A549 (cell line): ENCODE measurements at places on chromosomes 4 and X. TPM values are rescaled to one million over a fixed set of nuclear protein-coding genes. Genes with fewer than 3 reads are reported as not detected.

DNA sequence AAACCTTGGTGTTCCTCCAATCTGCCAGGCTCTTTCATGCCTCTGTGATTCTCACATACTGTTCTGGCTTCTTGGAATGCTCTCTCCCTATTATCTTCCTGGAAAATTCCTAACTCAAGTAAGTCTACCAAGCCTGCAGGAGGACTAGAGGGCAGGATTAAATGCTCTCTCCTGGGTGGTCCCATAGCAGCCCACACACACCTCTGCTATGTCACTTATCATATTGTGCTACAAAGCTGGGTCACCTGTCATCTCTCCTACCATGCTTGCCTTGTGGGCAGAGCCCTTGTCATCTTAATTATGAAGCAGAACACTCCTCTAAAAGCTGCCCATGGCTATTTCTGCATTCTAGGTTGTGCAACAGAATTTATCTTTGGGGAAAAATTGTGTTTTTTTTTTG is 344.5 kb upstream of the NOCT start:
- DNase-seq: no peak

DNA sequence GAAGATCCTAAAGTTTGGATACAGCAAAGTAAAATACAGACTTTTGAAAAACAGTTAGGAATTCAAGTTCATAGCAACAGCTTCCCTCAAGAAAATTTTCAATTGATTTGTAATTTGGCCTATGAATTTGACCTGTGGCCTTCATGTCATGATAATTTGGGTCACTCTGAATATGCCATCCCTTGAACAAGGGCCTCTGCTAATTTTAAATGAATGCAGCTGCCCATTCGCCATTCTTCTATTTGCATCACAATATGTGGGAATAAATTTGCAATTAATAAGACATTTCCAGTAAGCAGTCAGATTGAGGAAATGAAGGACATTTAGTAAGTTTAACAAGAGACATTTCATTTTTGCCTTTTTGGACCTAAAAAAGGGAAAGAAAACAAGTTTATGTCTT is 1.9 kb upstream of the REST start:
- DNase-seq: no peak

DNA sequence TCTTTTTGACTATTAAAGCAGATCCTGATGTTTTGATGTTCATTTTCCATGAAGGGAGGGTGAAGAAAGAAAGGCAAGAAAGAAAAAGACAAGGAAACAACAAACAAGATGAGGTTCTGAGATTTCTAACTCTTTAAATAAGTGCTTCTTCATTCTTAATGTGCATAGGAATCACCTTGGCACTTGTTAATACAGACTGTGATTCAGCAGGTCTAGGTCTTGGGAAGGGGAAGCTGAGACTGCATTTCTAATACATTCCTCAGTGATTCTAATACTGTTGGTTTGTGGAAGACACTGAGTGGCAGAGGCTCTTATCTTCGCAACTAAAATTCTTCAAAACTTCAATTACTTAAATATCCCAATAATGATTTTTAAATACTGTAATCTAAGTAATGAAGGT is 95.2 kb upstream of the NAP1L5 start:
- peak; percentile 3 for DNase-seq

DNA sequence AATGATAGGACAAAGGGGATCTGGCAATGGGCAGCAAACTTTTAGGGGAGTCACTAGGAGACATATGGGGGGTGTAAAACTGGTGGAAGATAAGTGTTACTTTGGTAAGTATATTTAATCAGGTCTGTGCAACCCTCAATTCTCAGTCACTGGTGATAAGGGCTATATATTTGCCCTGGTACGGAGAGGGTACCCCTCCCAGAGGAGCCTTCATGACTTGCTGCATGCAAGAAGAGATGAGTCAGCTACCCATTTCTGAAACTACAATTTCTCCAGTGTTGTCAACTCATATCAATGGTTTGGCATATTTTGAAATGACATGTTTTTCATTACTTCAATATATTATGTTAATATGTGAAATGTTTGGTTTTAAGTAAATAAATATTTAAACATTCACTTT is 14.3 kb downstream of the SMARCAD1 start:
- no peak for DNase-seq

DNA sequence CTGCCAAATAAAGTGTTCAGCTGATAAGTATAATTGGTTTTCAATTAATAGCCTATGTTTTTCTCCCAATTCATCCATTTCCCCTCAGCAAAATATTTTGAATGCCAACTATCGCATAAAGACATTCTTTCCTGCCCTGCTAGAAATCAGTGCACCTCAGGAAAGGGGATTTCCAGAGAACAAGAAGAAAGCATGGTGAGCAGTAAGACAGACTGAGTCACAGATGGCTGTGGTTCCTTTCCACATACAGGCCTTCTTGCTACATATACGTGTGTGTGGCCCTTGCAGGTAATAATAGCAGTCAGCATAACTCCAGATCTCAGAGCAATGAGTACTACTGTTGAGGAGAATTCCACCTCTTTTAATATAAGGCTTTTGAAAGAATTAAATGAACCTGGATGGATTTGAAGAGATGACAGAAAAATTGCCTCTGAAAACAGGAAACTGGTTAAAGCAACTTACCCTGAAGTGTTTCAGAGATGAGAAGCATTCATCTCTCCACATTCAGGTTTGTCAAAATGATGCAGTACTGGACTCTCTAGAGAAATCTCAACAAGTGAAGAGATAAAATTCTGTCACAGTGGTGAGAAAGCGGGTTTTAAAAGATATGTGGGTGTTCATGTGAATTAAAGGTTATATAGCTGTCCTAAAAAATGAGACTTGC is 13.6 kb downstream of the GASK1B start:
- DNase-seq: no peak

- DNase-seq: no peak
These were observed 39.4 kb upstream of the IRF2 start for GRCh38 chr4:184513802-184514120.

- no peak for DNase-seq
These were observed 25.2 kb upstream of the TBC1D14 start for GRCh38 chr4:6884341-6884870.

USP53 gene
- 8.3 to 10.2 TPM (median 9.1 TPM) in 3 replicates for polyA plus RNA-seq

PCYT1B gene
- 0.05 TPM in 1 of 3 replicates, not detected in the others for polyA plus RNA-seq

CRMP1 gene
- 0.67 to 0.80 TPM (median 0.71 TPM) in 3 replicates for polyA plus RNA-seq
